Activated naive CD8-positive, alpha-beta T cell treated with anti-CD3 and anti-CD28 coated beads for 36 hours (primary cell): ENCODE measurements at places on chromosomes 1 and 21.
A peak's percentile ranks its signal among the peaks of the same experiment; 100 is the strongest.

- DNase-seq = no peak
Measured at GRCh38 chr1:161834967-161835550, 68.9 kb downstream of the ATF6 start.

GRCh38 chr1:64845831-64846425 is 101.1 kb downstream of the RAVER2 start:
- no peak for DNase-seq

DNA sequence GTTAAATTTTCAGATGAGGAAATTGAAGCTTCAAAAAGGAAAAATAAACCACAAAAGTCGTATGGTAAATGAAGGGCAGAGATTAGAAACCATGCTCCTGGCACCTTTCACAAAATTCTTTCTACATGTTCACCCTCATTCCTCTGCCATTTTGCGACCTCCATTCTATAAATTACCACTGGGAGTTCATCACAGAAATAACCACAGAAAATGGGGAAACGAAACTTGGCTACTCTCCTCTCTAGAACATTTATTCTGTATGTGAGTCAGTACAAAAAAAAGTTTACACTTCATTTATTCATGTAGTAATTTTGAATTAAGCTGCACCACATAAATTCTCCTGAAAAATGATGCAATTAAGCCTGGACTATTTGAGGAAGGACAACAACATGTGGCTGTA is 320.9 kb upstream of the C1orf87 start:
- no peak for DNase-seq

DNA sequence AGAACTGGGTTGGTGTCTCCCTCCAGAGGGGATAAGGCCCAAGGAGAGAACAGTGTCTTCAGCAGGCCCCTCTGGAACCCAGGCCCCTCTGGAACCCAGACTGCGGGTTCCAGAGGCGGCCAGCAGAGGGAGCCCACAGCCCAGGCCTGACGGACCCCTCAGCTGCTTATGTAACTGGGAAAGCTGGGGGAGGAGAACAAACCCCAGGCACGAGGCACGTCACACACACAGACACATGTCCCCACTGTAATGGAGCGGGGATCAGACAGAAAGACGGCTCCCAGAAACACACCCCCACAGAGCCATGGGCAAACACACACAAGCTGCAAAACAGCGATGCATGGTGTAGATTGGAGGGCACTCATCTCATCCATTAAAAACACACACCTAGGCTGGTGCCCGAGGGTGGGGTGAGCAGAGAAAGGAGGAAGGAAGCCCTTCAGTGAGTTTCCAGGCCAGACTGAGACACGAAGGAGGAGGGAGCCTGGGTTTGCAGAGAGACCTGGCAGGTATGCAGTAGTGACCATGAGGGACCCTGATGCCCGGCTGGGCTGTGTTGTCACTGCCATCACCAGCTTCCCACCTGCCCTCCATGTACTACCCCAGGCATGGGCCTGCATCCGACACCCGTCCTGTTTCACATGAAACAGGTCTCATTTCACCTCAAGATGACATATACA is 2.8 kb upstream of the IGSF8 start:
- DNase-seq = peak; percentile 79

DNA sequence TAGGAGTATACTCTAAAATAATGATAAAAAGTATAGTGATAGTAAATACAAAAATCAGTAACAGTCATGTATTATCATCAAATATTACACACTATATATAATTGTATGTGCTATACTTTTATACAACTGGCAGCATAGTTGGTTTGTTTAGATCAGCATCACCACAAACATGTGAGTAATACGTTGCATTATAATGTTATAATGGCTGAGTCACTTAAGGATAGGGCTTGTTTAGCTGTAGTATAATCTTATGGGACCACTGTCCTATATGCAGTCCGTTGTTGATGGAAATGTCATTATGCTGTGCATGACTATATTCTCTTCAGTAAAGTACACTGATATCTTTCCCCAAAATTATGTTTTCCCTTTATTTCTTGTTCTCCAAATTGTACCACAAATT is 92.8 kb downstream of the LYPLAL1 start:
- DNase-seq = no peak

- no peak for DNase-seq
Measured at GRCh38 chr1:8171751-8172464, 145.8 kb upstream of the ERRFI1 start.

GRCh38 chr1:221458447-221459156 is 283.3 kb downstream of the DUSP10 start:
- no peak for DNase-seq

- no peak for DNase-seq
Measured at GRCh38 chr1:32703479-32704291, 1.1 kb upstream of the SYNC start.

DNA sequence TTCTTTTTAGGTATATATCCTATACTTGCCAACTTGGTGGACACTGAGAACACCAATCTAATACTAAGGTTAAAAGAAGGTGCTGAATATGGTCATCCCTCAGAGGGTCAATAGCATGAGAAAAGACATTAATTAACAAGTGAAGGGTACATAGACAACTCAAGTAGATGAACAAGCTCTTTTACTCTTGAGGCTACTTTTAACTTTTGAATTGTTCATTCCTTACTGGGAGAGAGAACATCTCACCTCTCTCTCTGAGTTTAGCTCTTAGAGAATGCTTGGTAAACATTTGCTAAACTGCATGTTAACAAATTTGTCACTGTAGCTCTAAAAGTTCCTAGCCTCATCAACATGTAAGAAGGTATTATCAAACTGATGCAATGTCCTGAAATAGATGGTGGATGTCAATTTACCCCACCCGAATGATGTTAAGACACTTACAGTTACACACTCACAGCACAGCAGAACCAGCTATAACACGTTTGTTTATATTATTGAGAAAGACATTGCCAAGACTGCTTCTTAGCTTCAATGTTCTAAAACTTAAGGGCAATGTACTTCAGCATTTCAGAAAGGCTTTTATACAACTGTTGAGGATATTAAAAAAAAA is 35.9 kb downstream of the HEATR1 start:
- DNase-seq = no peak

GRCh38 chr1:151593730-151594129 is 18.1 kb upstream of the SNX27 start:
- DNase-seq = no peak

DNA sequence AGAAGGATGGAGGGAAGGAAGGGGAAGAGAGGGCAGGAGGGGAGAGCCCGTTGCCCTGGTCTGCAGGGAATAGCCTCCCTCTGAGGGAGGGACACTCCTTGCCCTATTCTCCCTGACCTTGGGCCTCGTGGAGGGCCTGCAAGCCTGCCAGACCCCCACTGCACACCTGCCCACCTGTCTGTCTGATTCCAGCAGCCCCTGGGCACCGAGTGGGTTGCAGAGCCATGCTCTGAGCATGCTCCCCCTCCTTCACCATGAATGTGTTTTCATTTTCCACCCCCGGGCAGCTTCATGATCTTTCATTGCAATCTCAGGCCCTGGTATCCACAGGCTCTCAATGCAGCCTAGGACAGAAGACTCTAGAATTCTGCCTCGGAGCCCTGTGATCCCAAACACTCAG is 5.1 kb upstream of the NPHP4 start:
- DNase-seq = no peak

DNA sequence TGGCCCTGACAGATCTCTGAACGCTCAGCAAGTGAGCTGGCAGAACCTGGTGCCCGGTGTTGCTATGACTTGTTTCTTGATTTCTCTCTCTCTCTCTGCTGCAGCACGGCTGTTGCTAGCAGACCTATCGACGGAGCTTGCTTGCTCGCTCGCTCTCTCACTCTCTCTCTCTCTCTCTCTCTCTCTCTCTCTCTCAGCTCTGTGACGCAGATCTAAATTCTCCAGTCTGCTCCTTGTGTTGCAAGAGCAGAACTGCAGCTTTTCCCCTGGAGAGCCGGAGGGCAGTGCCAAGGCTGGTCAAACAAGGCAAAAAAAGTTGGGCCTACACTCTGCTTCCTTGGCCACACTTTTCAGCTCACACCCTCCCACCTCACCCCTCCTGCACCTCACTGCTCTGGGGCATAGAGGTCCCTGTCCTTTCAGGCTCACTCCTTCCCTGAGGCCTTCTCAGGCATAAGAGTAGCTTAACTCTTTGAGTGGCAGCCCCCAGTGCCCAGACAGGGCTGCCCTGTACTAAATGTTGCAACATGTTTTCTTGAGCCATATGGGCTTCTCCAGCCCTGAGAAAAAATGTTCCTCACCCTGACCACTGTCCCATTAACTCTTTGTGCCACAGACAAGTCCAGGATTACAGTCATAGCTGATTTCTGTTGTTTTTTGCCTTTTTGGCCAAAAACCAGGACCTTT is 72.2 kb downstream of the CD46 start:
- DNase-seq = peak; percentile 76

GRCh38 chr1:45155423-45155822 is 51.0 kb downstream of the ZSWIM5 start:
- no peak for DNase-seq

GRCh38 chr1:151998611-151999362 is 5.1 kb upstream of the S100A10 start:
- DNase-seq = no peak

DNA sequence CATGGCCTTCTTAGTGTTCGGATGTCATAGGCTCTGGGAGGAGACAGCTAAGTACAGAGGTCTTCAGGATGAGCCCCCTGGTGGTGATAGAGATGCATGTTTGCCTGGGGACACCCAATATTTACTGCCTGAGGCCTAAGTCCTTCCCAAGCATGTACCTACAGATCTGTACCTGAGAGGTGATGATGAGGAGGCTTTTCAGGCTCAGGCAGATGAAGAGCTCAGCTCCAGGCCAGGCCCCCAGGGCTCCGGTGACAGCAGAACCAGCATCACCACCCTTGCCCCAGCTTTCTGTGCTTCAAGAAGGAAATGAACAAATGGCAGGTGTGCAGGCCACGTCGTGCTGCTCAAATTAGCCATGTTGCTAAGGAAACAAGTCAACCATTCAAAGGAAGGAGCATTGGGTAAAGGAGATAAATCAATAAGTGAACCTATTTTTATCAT is 21.1 kb downstream of the CACNA1E start:
- peak; percentile 8 for DNase-seq

- DNase-seq = no peak
Measured at GRCh38 chr1:72184099-72184701, 98.1 kb downstream of the NEGR1 start.

- peak; percentile 79 for DNase-seq
Measured at GRCh38 chr21:45596704-45597318, 46.7 kb upstream of the PCBP3 start.

DNA sequence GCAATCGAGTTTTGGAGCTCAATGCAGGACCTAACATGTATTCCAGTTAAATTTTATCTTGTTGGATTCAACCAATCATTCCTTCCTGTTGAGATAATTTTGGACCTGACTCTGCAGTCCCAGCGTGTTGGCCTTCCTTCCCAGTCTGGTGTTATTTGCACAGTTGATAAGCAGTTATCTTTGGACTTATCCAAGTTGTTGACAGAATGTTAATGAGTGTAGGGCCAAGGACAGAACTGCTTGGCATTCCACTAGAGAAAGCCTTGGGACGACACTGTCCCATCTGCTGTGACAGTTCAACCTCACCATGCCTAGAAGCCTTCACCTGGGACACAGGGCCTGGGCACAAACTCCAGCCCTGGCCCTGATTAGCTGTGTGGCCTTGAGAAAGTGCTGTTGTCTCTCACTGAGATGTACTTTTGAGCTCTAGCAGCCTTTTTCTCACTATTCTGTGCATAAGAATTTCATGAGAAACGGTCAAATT is 104.1 kb upstream of the SLC25A33 start:
- DNase-seq = no peak

- DNase-seq = no peak
Measured at GRCh38 chr21:44415073-44416025, 40.0 kb upstream of the LRRC3 start.

DNA sequence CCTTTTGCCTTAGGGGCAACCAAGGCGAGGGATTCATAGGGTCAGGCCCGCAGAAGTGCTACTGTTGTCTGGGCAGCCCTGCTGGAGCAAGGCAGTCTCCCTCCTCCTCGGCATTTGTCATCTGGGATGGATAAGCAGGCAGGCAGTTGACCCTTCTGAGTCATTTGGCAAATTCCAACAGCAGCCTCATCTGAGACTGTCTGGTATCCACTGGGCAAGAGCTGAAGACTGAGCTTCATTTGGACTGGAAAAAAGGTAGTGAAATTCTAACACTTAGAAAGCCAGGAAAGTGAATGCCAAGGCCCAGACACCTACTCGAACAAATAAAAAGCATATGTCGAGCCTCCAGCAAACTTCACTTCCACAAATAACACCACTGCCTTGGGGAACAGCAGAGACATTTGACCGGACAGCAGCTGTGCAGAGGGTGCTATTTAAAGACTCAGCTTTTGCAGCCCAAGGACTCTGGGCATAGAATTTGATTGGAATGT is 4.0 kb upstream of the ZBTB40 start:
- no peak for DNase-seq

DNA sequence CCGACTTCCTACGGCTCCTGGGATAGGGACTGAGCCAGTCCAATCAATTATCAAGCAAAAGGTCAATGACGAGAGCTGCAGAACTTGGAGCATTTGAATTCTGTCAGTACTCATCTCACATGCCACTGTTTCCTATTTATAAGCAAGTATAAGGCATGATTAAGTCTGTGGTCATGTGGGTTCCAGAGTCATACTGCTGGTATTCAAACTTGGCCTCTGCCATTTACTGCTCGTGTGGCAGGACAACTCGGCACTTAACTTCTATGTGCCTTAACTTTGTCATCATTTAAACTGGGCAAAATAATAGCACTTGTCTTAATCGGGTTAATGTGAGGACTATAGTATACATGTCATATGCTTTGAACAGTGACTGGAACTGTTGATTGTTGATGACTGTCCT is 44.9 kb upstream of the TNFSF18 start:
- no peak for DNase-seq

DNA sequence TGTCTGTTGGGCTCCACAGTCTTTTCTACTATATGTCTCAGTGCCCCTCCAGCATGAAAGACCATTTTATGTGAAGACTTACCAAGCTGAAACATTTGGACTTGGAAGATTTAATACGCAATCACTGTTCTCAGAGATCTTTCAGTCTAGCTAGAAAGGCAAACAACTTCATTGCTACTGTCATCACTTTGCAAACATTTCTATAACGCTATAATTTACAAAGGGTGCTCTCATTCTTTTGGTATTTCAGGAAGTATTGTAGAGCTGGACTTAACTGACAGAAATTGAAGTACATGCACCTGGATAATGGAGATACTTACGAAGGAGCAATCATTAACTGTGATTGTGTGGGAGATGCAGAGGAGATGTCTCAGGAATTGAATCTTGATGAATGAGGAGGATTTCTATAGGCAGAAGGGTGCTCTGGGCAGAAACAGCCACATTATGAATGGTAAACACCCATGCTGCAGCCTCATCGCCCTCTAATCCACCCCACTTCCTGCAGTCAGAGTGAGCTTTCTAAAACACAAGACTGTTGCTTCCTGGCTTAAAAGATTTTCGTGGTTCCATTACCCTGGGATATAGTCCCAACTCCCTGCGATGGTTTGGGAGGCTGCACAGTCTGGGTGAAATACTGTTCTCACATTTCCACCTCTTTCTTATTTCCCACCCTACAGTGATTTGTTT is 75.1 kb upstream of the GNG12 start:
- DNase-seq = no peak
